T-cell (primary cell): ENCODE measurements at places on chromosomes 12 and 14.

DNA sequence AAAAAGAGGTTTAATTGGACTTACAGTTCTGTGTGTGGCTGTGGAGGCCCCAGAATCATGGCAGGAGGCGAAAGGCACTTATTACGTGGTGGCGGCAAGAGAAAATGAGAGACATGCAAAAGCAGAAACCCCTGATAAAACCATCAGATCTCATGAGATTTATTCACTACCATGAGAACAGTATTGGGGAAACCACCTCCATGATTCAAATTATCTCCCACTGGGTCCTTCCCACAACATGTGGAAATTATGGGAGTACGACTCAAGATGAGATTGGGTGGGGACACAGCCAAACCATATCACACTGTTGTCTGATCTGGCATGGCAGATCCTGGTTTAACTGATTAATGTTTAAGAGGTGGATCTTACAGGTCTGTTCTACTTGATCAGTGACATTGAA lies 5.6 kb downstream of the DDX47 start:
- no peak for DNase-seq

DNA sequence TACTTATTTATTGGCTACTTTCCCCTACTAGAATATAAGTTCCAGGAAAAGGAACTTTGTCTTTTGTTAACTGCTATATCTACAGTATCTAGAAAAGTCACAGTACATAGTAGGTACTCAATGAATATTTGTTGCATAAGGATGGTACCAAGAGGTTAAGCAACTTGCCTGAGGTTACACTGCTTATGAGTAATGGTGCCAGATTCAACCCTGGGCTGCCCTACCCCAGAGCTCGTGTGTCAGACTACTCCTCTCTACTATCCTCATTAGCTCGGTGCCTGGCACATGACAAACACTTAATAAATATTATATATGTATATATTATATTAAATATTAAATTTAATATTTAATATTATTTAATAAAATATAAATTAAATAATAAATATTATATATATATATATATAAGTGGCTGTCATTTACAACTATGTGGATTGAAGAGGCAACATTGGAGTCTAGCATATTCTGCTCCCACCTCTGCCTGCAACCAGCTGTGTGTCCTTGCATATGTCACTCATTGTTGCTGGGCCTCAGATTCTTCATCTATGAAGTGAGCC lies 25.4 kb downstream of the UTP20 start:
- DNase-seq, result no peak

GRCh38 chr12:117387832-117388231 lies 26.4 kb upstream of the NOS1 start:
- no peak for DNase-seq

DNA sequence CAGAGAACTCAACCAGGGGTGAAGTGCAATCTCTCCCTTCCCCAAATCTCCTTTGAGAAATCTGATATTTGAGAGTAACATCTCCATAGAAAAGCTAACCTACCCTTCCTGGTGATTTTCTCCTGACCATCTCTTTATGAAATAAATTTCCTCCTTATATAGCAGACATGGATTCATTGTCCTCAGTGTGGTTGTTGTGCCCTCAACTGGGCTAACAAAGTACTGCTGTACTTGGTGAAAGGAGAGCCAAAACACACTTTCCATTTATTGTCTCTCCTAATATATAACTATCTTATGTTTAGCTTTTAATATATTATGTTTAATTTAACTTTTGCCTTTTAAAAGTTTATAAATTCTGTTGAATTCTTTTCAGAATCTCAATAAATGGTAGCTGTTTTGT lies 65.1 kb upstream of the SLCO1B1 start:
- DNase-seq, result no peak

- DNase-seq, result no peak
Observed at GRCh38 chr12:103387385-103387784, 108.4 kb downstream of the C12orf42 start.

- DNase-seq, result no peak
Observed at GRCh38 chr12:131264635-131265034, 310.9 kb downstream of the ADGRD1 start.

DNA sequence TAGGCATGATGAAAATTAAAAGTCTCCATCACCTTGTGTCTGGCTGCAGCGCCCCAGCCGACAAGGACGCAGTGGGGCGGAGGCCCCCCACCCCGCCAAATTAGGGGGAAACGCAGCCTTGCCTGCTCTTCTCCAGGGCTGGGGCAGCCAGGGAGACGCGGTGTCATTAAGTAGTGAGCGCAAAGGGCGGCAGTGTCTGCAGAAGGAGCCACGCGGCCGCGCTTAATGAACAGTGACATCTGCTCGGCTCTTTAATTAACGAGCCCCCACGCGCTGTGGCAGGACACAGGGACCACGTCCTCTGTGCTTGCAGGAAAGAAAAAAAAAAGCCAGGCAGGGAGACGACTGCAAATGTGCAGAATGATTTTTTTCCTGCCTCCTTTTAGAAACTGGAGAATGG lies 93.4 kb upstream of the NCOR2 start:
- DNase-seq, result no peak

GRCh38 chr12:53299101-53299453 lies 418 bp upstream of the MYG1 start:
- no peak for DNase-seq

- DNase-seq, result no peak
Observed at GRCh38 chr14:69985463-69985862, 106.2 kb downstream of the SMOC1 start.

- DNase-seq, result no peak
Observed at GRCh38 chr12:21308785-21309184, 25.9 kb downstream of the SLCO1A2 start.

GRCh38 chr12:44385964-44386363 lies 490.2 kb downstream of the NELL2 start:
- DNase-seq, result no peak
